ENCODE measurements at places on chromosomes 2 and 18.

DNA sequence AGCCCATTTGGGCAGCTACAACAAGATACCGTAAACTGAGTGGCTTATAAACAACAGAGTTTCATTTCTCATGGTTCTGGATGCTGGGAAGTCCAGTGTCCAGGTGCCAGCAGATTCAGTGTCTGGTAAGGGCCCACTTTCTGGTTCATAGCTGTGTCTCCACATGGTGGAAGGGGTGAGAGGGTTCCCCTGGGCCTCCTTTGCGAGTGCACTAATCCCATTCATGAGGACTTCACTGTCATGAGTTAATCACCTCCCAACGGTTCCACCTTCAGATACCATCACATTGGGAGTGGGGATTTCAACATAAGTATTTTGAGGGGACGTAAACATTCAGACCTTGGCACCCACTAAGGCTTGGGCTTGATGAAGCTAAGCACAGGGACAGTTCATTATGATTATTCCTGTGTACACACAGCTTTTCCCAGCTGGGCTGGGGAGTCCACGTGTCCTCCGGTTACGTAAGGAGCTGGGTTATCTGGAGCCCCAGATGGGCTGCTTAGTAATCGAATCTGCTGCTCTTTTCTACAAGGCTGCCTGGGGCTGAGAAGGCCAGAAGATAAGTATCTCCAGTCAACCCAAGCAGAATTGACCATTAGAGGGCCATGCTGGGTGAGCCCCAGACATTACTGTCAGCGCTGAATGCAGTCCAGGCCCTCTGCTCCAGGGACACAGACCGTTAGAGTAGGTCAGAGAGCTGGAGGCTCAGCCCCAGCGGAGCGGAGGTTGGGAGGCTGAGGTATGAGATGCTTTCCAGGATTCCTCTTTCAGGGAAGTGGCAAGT lies 42.7 kb downstream of the EPAS1 start:
- no peak for DNase-seq

DNA sequence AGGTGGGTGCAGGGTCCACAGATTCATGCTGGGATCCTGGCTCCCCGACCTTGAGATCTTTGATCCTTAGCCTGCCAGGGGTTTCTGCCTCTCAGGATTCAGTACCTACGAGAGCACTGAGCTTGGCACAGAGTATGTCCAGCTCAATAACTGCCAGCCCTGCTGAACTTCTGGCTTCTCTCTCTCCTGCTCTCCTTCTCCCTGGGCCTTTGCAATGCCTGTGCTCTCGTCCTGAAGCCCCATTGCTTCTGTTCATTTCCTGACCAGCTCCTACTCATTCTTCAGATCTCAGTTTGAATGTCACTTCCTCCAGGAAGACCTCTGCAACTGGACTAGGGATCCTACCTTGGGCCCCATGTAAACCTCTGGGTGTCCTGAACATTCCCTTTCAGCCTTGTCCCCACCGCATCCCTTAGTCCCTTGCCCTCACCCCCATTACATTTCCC lies 113.8 kb upstream of the HAAO start:
- DNase-seq: no peak

- DNase-seq: no peak
Observed at GRCh38 chr2:11998626-11999378, 252.4 kb downstream of the LPIN1 start.

DNA sequence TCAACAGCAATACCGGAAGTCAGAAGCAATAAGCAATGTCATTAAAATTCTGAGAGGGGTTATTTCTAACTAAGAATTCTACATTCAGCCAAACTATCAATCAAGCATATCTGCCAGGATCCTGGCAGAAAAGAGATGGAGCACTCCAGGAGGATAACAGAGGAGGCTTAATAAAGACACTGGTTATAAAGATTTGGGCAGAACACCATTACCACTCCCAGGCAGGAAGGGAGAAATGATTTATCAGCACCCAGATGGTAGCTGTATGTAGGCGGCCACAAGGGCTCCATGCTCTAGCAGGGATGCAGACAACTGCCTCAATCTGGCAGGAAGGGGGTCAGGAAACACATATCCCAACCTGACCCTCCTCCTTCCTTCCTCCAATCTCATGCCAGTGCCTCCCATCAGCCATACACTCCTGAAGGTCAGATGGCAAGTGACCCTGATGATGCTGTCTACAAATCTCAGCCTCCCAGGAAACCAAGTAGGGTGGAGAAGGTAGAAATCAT lies 20.5 kb upstream of the TNFAIP6 start:
- no peak for DNase-seq

- no peak for DNase-seq
Observed at GRCh38 chr2:230619491-230619890, 93.2 kb upstream of the CAB39 start.

DNA sequence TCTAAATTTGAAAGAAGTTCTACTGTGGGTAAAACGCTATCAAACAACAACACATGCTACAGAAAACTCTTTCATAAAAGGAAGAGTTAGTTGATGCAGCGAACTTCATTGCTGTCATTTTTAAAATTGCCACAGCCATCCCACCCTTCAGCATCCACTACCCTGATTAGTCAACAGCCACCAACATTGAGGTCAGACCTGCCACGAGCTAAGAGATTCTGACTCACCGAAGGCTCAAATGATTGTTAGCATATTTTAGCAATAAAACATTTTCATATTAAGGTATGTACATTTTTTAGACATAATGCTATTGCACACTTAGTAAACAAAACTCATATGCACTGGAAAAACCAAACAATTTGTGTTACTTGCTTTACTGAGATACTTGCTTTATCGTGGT lies 347.1 kb downstream of the CLIP4 start:
- DNase-seq: no peak

All from head of caudate nucleus (tissue), 42 donors.